Activated CD8-positive, alpha-beta memory T cell treated with anti-CD3 and anti-CD28 coated beads for 48 hours (primary cell): ENCODE measurements at places on chromosomes 2 and 18.
A peak's percentile ranks its signal among the peaks of the same experiment; 100 is the strongest.

- no peak for DNase-seq
These were observed 183.5 kb upstream of the FAM98A start for GRCh38 chr2:33782395-33783230.

- no peak for DNase-seq
These were observed 42.2 kb downstream of the KLHL14 start for GRCh38 chr18:32730620-32731091.

GRCh38 chr2:141814150-141814549, 316.7 kb downstream of the LRP1B start:
- no peak for DNase-seq

DNA sequence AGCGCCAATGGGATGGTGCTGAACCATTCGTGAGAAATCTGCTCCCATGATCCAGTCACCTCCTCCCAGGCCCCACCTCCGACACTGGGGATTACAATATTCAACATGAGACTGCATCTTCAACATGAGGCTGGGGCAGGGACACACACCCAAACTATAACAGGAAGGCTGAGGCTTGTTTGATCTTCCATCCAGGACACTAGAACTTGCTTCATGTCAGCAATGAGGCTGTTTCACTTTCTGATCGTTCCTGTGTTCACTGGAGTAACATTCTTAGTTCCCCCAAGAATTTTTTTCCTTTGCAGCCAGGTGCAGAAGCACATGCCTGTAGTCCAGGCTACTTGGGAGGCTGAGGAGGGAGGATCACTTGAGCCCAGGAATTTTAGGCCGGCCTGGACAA, 30.8 kb upstream of the SOX11 start:
- DNase-seq, result no peak

DNA sequence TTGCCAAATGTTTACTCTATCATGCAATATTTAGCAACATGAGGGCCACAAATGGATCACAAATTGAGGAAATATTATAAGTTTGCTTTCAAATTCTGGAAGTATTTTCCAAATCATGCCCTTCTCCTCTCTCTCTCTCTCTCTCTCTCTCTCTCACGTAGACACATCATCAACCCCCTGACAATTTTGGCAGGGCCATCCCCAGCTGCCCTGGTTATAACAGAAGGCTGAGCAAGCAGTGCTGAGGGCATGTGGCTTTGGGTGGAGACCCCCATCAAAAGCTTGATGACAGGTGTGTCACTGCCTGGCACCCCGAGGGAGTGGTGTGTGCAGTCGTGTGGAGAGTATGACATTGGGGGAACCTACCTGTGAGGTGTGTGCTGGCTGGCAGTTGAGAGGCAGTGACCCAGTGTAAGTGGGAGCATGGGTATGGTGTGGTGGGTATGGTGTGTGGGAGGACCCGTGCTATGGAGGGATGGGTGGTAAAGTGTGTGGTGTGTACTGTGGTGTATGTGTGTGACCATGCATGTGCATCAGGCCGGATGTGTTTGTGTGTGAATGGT, 224.5 kb downstream of the TTC32 start:
- DNase-seq, result no peak

DNA sequence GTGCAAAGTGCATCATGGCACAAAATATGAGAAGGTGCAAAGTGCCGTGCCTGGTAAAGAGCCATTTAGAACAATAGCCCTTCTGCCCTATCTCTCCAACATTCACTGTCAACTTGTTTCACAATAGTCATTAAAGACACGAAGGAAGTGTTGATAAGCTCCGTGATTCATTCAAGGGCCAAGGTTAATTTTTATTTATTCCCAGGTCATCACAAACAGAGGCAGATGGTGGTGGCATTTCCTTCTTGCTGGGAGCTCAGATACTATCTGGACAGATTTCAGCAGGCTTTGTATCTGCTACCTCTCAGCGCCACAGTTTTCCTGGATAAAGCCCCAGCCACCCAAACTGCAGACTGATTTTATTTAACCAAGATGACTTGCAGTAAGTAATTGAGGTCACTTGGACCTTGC, 309.3 kb downstream of the ZNF521 start:
- DNase-seq, result no peak

DNA sequence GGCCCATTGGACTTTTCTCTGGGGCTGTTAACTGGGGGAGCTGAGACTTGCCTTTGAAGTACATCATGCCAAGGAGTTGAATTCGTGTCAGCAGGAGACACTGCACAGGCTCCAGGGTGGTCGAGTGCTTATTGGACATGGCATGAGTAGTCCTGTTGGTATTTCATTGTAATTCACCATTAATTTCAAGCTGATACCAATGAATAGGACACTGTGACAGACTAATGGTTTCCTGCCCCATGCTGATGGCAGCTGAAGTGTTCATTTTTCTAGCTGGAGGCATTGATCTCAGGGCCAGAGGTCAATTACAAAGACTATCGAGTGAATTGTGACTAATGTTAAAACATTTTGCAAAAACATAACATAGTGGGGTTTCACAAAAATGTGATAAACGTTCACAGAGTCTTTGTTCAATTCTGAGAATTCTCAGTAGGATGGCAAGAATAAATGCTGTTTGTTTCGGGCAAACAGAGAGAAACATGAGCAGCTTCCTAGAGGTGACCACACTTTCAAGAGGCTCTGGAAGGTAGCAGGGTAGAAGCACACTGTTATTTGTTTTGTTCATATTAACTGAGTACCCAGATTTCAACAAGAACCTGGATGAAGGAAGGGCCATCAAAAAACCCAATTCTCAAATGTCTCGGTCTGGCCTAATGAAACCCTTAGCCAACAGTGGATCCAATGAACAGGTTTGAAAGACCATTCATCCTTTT, 90.6 kb upstream of the ARL4C start:
- no peak for DNase-seq

DNA sequence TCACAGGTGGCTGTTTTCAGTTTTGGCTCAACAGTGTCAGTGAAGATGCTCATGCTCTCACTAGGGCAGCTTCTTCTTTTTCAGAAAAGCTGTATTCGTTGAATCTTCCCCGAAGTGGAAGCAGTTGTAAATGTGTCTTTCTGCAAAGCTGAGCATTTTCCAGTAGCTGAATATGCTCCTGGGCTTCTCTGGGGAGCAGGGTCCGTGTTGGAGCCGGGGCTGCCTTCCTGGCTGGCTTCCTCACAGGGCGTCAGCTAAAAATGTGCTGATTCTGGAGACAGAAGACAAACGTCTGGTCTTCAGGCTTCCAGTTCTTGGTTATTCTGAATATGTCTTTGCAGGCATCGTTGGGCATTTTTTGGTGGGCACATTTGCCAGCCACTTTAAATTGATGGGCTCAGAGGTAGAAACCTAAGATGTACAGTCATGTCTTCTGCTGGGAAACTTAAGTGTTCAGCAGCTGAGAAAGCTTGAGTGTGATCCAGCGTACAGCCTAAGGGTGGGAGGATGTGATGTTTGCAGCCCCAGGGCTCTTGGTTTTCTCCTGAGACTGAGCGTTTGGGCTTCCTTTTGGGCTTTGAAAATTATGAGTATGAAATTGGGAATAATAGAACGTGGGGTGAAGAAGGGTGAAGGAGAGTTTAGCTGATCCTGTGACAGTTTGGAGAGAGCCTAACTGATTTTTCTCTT, 19.0 kb downstream of the SETBP1 start:
- no peak for DNase-seq

DNA sequence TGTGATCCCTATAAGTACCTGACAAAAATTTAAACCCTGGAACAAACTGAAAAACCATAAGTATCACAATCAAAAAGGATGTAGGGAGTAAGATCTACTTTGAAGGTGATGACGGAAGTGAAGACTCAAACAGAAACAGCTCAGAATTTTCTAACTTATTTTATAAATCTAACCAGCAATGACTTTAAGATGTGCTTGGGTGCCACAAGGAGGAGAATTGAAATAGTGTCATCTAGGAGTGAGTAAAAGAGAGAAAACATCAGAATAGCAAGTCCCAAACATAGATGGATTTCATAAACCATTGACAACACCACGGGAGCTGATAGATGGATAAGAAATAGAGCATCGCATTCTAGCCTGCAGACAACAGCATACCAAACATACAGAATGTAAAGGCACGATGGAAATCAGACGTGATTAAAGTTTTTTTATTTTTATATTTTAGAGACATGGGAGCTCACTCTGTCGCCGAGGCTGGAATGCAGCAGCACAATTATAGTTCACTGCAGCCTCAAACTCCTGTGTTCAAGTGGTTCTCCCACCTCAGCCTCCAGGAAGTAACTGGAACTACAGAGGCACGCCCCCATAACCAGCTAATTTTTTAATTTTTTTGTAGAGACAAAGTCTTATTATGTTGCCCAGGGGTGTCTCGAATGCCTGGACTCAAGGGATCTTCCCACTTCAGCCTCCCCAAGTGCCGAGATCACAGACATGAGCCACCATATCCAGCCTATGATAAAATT, 36.9 kb downstream of the MAP3K19 start:
- no peak for DNase-seq

DNA sequence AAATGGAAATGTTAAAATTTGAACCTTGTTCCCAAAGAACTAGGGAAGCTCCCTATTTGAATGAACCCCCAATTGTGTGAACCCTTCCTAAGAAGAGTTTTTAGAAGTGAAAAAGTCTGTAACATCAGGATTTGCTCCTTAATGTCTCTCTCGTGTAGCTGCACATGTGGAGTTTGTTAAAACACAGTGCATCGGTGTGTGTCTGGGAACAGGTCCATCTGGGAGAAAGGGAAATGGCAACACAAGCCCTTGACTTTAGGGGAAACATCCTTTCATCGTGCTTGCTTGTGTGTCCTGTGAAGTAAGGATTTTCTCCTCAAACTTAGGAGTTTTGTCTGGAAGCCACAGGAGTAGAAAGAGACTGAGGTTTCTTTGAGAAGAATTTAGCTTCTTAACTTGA, 203.9 kb downstream of the PRKCE start:
- DNase-seq, result no peak

DNA sequence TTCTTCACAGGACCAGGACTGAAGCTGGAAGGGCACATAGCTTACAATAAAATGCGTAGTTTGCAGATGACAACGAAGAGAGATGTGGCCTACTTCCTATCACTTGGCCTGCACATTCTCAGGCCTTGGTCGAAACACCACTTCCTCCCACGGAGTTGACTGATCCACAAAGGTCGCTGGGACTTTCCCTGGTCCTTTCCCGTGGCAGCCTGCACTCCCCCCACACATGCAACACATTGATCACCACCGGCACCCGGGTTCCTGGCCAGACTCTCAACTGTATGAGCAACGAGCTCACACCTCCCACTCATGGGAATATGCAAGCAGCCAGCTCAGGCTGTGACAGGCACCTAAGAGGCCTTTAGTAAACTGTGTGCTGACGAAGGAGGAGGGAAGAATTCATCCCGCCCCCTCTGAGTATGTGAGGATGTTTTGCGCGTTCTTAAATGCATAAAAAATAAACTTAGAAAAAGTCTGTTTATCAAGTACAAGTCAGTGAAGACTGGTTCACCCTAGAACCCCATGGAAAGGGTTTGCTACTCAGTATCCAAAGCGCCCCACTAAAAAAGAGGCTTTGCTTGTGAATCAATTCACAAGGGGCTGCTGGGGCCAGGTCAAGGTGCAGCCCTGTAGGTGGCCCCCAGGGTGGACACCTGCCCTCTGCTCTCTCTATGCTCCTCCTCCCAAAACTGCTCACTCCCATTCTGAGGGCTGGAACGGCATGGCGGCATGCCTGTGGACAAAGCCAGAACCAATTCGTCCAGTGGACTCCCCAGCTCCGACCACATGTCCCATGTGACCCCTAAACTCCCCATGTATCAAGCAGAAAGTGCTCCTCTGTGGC, 154.3 kb downstream of the EIPR1 start:
- peak; percentile 80 for DNase-seq

DNA sequence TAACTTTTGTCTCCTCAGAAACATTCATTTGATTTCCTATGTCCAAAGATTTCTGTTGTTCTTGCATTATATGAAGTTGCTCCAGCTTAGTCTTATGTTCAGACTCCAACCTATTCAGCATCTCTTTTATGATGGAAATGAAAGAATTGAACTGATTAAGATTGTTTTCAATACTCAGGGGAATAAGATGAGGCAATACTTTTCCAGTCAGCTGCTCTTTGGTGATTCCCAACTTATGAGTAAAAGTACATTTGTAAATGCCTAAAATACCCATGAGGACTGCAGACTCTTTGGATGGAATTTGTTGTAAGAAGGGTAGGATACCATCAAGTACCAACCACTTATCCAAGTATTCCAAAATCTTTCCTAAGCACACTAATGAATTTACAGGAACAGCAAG, 39.8 kb downstream of the TRAK2 start:
- DNase-seq, result no peak

GRCh38 chr18:5895876-5896740, 786 bp upstream of the TMEM200C start:
- DNase-seq, result no peak

- DNase-seq, result no peak
These were observed 37.3 kb upstream of the CREB1 start for GRCh38 chr2:207492461-207492860.

DNA sequence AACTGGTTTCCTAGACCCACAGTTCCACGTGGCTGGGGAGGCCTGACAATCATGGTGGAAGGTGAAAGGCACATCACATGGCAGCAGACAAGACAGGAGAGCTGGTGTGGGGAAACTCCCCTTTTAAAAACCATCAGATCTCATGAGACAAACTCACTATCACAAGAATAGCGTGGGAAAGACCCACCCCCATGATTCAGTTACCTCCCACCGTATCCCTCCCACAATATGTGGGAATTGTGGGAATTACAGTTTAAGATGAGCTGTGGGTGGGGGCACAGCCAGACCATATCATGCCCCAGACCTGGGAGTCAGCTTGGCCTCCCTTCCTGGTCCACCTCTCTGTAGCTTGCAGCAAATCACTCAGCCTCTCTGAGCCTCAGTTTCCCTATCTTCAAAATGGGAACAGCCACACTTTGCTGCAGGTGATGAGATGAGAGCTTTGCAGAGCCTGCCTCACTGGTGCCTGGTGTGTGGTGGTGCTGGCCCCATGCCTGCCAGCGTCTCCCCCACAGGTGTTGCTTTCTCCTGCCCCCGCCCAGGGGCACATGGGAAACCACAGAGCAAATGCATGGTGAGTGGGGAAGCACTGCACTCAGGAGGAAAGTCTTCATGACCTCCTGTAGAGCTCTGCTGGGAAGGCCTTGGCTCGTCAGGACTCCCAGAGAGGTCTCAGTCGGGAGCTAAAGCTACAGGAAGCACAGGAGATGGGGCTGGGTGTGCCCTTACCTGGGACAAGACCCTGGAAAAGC, 31.1 kb downstream of the GREB1 start:
- DNase-seq, result no peak

DNA sequence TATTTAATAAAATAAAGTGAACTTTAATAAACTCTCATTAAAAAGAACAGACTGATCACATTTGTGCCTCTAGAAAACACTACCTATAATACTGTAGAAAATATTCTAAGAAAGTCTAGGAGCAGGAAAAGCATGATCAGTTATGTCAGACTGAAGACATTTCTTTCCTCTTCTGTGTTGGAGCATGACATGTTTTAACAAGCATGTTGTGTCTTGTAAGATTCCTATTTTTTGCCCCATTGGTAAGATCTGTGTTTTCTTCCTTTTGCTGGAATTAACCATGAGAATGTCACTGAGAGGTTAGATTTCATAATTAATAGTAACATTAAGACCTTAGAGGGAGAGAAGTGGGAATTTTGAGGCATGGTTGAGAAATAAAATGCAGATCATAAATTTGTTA, 27.7 kb downstream of the LAMA3 start:
- no peak for DNase-seq

GRCh38 chr18:3903337-3903736, 453.4 kb downstream of the TGIF1 start:
- no peak for DNase-seq
